Non-pigmented ciliary epithelial cell (primary cell): ENCODE measurements at places on chromosomes 13 and 19.

- DNase-seq: no peak
These were observed 457.9 kb downstream of the FOXO1 start for GRCh38 chr13:40208517-40208916.

GRCh38 chr19:37778613-37779126, 716 bp downstream of the ZNF573 start:
- no peak for DNase-seq

DNA sequence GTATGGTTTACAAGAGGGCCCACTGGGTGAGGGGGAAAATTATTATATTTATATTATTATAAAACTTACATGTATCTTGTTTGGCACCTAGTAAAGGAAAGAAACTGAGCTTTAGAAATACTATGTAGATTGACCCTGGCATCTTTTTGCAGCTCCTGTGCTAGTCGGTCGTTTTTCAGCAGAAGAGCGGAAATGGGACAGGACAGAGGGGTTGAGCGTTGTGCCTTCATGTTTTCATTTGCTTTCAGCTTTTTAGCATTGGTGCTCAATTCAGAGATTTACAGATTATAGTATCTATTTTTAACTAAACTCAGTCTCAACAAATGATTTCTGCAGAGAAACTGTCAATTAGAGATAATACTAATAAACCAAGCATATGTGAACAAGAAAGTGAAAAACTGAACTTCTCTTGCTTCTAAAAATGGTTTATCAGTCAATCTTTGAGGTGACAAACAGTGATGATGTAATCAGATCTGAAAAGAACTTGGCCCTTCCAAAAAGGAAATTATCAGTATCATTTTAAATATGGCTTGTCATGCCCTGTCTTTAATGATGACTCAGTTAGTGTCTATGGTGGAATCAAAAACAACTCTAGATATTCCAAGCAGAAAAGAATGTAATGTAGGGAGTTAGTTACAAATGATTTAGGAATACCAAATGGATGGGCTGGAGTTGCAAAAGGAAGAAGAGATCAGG, 56.9 kb upstream of the KCTD4 start:
- DNase-seq: no peak

DNA sequence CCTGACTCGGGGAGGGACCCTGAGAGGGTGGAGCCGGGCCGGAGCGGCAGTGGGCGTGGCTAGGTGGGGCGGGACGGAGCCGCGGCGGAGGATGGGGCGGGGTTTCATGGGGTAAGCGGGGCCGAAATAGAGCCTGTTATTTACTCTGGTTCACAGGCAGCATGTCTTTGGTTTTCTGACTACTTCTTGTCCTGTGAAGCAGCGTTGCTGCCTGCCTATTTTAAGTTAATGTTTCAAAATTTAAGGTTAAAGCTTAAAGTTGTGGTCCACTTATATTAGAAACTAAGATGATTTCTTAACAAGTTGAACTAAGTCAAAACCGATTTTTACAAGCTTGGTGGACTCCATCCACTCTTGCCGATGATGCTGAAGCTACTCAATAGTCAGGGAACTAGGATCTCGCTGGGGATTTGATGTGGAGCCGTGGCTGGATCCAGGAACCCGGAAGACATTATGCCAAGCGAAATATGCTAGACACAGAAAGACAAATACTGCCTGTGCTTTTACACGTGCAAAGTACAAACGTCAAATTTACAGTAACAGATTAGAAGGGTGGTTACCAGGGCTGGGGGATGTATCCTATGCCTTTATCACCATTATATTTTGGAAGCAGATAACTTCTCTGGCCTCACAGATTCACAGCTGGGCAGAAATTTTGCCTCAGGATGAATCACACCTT, 433 bp upstream of the ZNF616 start:
- no peak for DNase-seq

GRCh38 chr13:35712907-35713761, 236.6 kb upstream of the MAB21L1 start:
- DNase-seq: no peak

DNA sequence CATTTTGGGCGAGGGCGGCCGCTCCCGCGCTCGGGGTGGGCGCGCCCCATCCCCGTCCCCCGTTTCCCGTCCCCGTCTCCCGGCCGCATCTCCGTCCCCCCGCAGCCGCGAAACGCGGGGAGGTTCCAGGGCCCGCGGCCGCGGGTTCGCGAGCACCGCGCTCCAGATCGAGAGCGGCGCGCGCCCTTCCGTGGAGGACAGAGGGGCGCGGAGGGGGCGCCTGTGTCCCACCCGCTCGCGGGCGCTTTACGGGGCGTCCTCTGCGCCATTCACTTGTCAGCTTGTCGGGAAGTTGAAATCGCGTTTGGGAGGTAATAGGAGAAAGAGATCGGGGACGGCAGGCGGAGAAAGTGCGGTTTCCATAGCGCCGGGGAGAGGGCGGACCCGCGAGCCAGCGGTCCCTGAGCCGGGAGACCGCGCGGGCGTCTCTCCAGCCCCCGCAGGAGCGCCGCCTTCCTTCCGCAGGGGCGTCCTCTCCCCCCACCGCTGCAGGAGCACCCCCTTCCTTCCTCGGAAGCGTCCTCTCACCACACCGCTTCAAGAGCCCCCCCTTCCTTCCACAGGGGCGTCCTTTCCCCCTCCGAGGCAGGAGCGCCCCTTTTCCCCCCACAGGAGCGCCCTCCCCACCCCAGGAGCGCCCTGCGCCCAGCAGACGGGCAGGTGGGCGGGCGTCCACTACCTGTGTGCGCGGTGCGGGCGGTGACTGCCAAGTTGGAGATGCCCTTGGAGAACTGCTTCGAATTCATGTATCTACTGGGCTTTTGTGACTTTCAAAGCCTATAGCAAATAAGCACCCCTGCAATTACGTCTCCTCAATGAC, 962 bp upstream of the IRS2 start:
- DNase-seq: no peak

GRCh38 chr19:13864667-13865570, 12.0 kb upstream of the NANOS3 start:
- no peak for DNase-seq

DNA sequence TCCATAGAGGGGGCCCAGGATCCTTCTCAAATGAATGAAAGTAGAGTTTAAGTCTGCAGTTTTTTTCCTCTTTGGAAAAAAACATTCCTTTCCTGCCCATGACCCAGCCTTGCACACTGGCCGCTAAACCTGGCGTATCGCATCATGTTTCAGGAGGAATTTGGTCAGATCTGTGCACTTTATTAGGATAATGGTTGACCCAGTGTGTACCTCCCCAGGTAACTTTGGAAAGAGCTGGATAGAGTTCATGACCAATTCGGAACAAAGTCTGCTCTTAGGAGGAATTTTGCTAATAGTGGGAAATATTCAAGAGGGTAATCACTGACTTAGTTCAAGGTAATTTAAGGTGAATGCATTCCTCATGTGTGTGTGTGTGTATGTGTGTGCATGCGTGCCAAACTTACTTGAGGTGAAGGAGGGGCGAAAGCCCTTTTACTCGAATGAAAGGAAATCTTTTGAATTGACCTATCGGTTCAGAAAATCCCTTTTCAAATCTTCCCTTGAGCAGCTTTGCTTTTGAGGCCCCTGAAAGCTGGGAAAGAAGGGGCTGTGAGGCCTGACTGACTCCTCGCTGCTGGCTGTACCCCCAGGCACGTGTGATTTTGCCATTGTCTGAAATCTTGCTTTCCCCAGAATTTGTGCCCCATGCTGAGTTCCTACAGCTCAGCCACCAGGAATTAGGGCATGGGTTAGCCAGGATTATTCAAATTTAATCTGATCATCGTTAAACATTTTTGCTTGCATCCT, 46.3 kb downstream of the SIPA1L3 start:
- DNase-seq: no peak

DNA sequence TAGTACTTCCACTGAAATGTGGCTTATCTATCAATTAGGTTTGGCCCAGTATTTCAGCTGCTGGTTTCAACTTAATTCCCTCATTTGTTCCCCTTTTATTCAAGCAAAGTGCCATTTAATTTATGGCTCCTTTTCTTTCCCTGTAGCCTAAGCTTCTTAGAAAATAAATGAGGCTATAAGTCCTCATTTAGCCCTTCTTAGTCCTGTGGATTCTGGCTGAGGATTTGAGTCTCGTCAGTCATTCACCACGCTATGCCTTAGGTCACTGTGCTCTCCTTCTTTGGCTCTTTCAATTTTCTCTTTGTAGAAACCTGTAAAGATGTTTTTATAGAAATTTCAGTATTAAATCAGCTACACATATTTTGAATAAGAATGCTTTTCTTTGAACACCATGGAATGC, 579.1 kb downstream of the GPC6 start:
- no peak for DNase-seq

DNA sequence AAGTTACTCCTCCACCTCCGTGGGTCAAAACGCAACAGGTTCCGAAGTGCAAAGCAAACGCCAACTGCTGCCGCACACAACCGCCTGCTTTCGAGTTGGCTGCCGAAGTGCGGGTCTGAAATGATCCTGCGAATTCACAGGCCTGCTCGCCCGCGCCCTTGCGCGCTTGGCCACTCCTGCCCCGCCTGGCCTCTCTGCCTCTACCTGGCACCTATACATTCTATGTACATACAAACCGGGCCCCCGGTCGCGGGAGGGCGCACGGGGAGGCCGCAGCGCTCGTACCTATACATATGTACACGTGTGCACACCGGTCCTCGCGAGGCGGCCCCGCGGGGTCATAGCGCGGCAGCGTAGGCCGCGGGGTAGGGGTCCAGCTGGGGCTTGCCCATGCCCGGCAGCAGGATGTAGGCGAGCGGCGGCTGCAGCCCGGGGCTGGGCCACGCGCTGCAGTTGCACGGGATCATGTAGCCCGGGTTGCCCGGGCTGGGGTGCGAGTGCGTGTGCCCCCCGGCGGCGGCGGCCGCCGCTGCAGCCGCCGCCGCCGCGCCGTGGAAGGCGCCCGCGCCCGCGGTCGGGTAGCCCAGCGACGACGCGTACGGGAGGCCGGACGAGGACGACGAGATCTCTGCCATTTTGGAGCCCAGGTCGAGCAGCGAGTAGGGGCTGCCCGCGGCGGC, 1.3 kb downstream of the SOX21 start:
- no peak for DNase-seq

DNA sequence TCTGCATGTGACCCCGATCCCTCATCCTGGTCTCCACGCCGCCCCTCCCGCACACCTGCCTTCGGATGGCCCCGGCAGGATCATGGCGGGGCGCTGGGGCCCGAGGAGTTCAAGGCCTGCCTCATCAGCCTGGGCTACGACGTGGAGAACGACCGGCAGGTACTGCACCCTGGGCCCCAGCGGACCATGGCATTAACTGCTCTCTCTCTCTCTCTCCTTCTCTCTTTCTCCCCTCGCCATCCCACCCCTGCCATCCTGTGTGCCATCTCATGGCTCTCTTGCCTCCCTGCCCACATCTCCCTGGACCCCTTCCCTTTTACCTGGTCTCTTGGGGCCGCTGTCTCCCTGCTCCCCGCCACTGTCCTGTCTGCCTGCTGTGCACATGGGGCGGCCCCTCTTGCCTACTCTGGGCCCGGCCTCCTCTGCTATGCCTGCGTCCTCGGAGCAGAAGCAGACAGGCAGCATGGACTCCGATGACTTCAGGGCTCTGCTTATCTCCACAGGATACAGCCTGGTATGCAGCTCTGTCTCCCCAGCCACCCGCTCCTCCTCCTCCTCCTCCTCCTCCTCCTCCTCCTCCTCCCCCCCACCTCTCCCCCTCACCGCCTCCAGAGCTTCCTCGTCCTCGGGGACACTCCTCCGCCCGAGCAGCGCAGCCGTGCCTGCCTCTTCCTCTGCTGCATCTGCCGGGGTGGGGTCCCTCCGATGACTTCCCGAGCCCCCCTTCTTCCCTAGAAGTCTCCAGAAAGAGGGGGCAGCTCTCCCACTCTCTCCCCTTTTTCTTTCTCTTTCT, 16.2 kb downstream of the CAPN12 start:
- no peak for DNase-seq

DNA sequence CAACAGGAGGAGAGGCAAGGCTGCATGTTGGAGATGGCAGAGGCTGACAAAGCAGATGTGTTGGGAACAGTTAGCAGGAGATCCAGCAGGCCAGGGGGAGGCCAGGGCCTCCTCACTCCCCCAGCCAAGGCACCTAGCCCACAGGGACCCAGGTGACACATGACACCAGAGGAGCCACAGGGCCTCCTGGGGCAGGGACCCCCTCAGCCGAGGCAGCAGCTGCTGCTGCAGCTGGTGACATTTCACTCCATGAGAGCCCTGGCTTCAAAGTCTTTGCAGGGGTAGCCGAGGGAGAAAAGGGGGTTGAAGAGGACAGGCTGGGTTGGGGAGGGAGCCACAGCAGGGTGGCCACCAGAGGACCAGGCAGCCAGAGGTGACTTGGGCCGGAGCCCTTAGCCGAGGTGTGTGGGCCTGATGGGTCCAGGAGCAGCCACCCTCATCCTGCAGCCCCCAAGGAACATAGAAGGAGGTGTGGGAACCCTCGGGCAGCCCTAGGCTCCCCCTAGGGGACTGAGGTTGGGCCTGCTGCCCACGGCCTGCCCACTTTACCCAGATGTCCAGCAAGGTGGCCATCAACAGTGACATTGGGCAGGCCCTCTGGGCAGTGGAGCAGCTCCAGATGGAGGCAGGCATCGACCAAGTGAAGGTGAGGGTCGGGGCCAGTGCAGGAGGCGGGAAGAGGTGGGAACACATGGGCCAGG, at the start of gene GNG14:
Gene GNG14, plus strand, starts transcription at position 503 of the 701 bp plus-strand sequence. Its CDS starts 51 bp downstream, at position 554.
- DNase-seq: no peak

GRCh38 chr13:42673677-42674076, 99.7 kb downstream of the TNFSF11 start:
- DNase-seq: no peak

GRCh38 chr19:35138305-35138892, at the start of gene FXYD1:
TSS of gene FXYD1 (plus strand) at chr19:35138824. CDS start at chr19:35140080, 1,256 bp downstream.
- DNase-seq: no peak

DNA sequence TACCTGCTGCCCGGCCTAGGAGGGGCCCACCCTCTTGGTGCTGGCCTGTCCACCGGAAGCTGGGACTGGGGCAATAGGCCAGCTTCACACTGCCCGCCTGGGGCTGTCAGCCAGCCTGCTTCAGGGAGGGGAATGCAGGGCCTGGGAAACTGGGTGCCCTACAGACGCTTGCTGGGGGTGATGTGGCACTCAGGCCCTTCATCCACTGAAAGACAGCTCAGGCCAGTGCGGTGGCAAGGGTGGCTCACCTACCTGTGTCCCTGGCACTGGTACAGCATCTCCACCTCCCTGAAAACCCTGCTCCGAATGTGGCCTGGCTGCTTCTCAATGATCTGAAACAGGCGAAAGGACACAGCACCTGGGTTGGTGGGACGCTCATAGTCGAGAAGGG, 7.8 kb downstream of the MKNK2 start:
- DNase-seq: no peak

- no peak for DNase-seq
These were observed 324 bp upstream of the FBXO17 start for GRCh38 chr19:38975861-38976271.

GRCh38 chr13:111508164-111508870, 187.9 kb downstream of the TEX29 start:
- DNase-seq: no peak

GRCh38 chr13:79549355-79550106, 68.6 kb downstream of the NDFIP2 start:
- DNase-seq: no peak

- no peak for DNase-seq
These were observed 10.0 kb upstream of the PNMA8A start for GRCh38 chr19:46481223-46481848.
